ENCODE measurements at places on chromosomes 4 and X. TPM values are rescaled to one million over a fixed set of nuclear protein-coding genes. Genes with fewer than 3 reads are reported as not detected.

PRRG3 gene
- not detected for total RNA-seq

NKX3-2 gene
- total RNA-seq, result 1.4 TPM

RTL9 gene
- total RNA-seq, result 0.10 TPM

CTAG2 gene
- not detected for total RNA-seq

BANK1 gene
- 2.4 TPM for total RNA-seq

Measured in HCT116 (cell line).